ENCODE measurements at places on chromosomes 12 and 14. TPM values are rescaled to one million over a fixed set of nuclear protein-coding genes. Genes with fewer than 3 reads are reported as not detected.
A peak's percentile ranks its signal among the peaks of the same experiment; 100 is the strongest.

DNA sequence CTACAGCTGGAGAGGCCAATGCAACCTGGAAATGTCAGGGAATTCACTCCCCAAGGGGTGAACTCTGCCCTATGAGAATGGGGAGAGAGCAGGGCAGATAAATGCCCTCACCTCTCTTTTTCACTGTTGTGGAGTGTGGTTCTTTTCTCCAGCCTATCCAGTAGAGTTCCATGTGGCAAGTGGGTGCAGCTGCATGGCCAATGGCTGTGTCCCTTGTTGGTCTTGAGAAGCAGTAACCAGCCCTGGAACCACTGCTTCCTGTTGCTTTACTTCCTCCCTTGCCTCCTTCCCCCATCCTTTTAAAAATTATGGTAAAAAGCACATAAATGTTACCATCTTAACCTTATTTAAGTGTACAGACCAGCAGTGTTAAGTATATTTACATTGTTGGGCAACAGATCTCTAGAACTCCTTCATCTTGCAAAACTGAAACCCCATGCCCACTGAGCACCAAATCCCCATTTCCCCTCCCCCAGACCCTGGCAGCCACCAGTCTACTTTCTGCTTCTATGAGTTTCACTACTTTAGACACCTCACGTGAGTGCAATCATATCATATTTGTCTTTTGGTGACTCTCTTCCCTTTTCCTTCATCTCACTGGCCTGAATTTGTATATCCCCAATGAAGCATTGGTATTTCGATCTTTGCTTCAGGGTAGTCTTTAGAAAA lies 77.0 kb upstream of the GRIP1 start:
- no peaks in the 10 kb centered on the region for H3K36me3 ChIP-seq
- H3K4me1 ChIP-seq: peaks cover 9% of the 10 kb centered on the region
- no peak overlapping the region for H3K27ac ChIP-seq
- peak; percentile 20 for DNase-seq

DNA sequence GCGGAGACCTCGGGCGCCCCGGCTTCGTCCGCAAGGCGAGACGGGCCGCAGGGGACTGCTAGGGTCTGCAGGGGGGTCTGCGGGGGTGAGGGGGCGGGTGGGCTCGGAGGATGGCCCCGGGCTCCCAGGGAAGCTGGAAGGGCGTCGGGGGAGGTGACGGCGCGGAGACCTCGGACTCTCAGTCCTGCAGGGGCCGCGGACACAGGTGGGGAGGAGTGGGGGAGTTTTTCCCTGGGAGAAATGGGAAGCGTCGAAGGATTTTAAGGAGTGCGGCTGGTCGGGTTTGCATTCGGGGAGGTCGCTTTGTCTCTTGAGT lies 25.9 kb downstream of the ZBTB42 start:
- peak overlapping the region; percentile 64 for H3K4me3 ChIP-seq
- H3K4me1 ChIP-seq: peaks cover 16% of the 10 kb centered on the region
- H3K36me3 ChIP-seq: no peaks in the 10 kb centered on the region

- H3K4me1 ChIP-seq: no peaks in the 10 kb centered on the region
- no peak overlapping the region for H3K4me3 ChIP-seq
- H3K27ac ChIP-seq: no peak overlapping the region
These were observed 230.7 kb downstream of the BCL11B start for GRCh38 chr14:99041141-99041819.

The ADGRD1 gene
- 0.65 TPM for total RNA-seq

GRCh38 chr12:117658226-117658625 lies 296.8 kb upstream of the NOS1 start:
- no peak overlapping the region for H3K4me3 ChIP-seq
- no peak overlapping the region for H3K27ac ChIP-seq
- H3K36me3 ChIP-seq: no peaks in the 10 kb centered on the region
- no peaks in the 10 kb centered on the region for H3K27me3 ChIP-seq
- no peak for DNase-seq

DNA sequence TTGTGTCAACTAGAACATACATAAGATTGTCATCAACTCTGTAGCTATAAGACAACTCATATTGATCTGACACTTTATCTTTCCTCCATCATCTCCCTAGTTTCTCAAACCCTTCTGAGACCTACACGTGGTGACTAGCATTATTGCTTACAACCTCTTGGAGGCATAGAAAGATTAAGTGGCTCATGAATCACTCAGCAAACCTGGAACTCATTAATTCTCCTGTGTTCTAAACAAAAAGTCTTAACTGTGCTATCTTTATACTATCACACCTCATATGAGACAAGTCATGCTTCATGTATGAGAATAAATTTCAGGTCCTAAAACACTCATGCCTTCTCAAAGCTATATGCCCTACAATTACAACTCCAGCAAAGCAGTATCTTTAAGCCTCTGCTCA lies 408.6 kb upstream of the SYT1 start:
- DNase-seq: no peak
- H3K27me3 ChIP-seq: no peaks in the 10 kb centered on the region
- no peaks in the 10 kb centered on the region for H3K36me3 ChIP-seq
- no peak overlapping the region for H3K27ac ChIP-seq

DNA sequence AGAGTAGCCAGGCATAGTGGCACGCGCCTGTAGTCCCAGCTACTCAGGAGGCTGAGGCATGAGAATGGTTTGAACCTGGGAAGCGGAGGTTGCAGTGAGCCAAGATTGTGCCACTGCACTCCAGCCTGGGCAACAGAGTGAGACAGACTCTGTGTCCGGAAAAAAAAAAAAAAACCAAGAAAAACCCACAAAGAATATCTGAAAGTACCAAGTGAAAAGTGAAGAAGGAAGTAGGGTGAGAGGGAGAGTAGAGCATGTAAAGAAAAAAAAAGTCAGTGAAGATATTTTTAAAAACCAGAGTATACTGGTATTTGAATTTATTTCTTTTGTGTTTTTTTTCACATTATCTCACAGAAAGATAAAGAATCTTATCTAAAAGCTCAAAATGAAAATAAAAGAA lies 43.3 kb upstream of the ISM2 start:
- H3K4me3 ChIP-seq: no peak overlapping the region
- no peaks in the 10 kb centered on the region for H3K27me3 ChIP-seq
- peaks cover 10% of the 10 kb centered on the region for H3K4me1 ChIP-seq
- DNase-seq: no peak

GRCh38 chr12:6376870-6377666 lies 1.7 kb upstream of the SCNN1A start:
- peaks cover 2% of the 10 kb centered on the region for H3K27me3 ChIP-seq
- H3K4me1 ChIP-seq: peaks cover 33% of the 10 kb centered on the region
- peak overlapping the region; percentile 58 for H3K27ac ChIP-seq
- H3K36me3 ChIP-seq: no peaks in the 10 kb centered on the region
- H3K4me3 ChIP-seq: peak overlapping the region; percentile 58
- DNase-seq: no peak

DNA sequence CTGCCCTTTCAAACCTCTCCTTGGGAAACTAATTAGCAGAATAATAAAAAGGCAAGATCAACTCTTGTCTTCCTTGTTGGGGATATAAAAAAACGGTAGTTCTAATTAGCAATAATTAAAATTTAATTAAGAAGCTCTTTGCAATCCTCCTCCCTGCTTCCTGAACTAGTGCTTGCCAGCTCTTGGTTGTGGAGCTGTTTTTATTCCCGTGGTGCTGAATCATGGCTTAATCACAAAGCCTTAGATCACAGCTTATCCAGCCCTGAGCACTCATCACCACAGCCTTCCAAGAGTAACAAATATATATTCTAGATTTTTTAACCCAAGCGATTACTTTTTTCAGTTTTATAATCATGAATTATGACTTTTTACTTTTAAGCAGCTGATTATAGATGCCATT lies 63.2 kb upstream of the INSM2 start:
- H3K36me3 ChIP-seq: no peaks in the 10 kb centered on the region
- peaks cover 25% of the 10 kb centered on the region for H3K27me3 ChIP-seq
- H3K4me1 ChIP-seq: no peaks in the 10 kb centered on the region
- H3K27ac ChIP-seq: no peak overlapping the region
- no peak for DNase-seq

The MEG3 gene
- not detected for total RNA-seq

DNA sequence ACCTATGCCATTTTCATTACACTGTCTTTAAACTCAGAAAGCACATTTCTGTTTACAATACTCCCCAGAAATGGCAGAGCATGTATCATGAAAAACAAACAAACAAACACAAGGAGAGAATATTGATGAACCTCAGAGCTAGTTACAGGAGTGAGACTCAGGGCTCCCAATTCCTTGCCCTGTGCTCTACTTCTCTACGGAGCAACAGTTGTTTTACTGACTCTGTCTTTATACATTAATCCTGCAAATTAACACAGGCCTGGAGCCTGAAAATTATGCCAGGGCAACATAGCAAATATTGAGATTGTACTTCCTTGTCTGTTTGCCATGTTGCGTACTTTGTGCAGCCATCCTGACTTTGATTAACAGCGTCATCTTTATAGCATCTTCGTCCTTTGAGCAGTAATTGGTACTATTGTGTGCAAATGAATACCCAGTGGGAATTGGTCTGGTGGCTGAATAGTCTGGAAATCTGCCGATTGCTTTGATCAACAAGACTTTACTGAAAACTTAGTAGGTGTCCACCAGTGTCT lies 15.2 kb upstream of the AKAP6 start:
- H3K27ac ChIP-seq: no peak overlapping the region
- no peak overlapping the region for H3K4me3 ChIP-seq
- H3K27me3 ChIP-seq: peaks cover 2% of the 10 kb centered on the region
- H3K4me1 ChIP-seq: no peaks in the 10 kb centered on the region

The PLEKHG3 gene
- 2.7 TPM for total RNA-seq

- no peaks in the 10 kb centered on the region for H3K36me3 ChIP-seq
- H3K27me3 ChIP-seq: no peaks in the 10 kb centered on the region
- no peak overlapping the region for H3K27ac ChIP-seq
These were observed 110.4 kb downstream of the ESRRB start for GRCh38 chr14:76486251-76486743.

- H3K4me1 ChIP-seq: peaks cover 83% of the 10 kb centered on the region
- H3K4me3 ChIP-seq: peak overlapping the region; percentile 74
- peaks cover 10% of the 10 kb centered on the region for H3K36me3 ChIP-seq
- no peaks in the 10 kb centered on the region for H3K27me3 ChIP-seq
- peak overlapping the region; percentile 94 for H3K27ac ChIP-seq
These were observed 1061.8 kb downstream of the BCL11B start for GRCh38 chr14:98210045-98210672.

DNA sequence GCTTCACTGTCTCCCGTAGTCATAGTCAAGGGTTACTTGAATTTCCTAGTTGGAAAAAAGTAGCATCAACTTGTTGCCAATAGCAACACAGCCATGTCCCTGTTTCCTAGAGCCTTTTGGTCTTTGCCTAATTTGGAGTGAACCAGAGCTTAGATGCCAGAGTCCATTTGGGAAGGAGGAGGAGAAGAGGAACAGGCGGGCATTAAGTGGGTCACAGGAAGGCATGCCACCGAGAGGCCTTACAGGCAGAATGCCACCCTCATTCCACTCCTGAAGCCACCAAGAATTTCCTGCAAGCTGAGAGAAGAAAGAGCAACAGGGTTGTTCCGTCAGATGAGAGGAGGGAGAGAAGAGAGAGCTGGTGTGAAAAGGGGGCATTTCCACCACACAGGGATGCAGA lies 339.5 kb downstream of the DPF3 start:
- H3K36me3 ChIP-seq: no peaks in the 10 kb centered on the region
- no peak for DNase-seq
- peaks cover 9% of the 10 kb centered on the region for H3K27me3 ChIP-seq
- no peak overlapping the region for H3K27ac ChIP-seq
- H3K4me1 ChIP-seq: no peaks in the 10 kb centered on the region

The KRT8 gene
- 0.40 TPM for total RNA-seq

- H3K4me1 ChIP-seq: no peaks in the 10 kb centered on the region
- H3K27ac ChIP-seq: no peak overlapping the region
- H3K27me3 ChIP-seq: no peaks in the 10 kb centered on the region
- H3K4me3 ChIP-seq: no peak overlapping the region
These were observed 274.9 kb upstream of the LMO3 start for GRCh38 chr12:16880864-16881285.

The NTN4 gene
- total RNA-seq: not detected

- DNase-seq: no peak
- no peaks in the 10 kb centered on the region for H3K36me3 ChIP-seq
- no peak overlapping the region for H3K4me3 ChIP-seq
- no peaks in the 10 kb centered on the region for H3K27me3 ChIP-seq
- no peaks in the 10 kb centered on the region for H3K4me1 ChIP-seq
These were observed 160.0 kb downstream of the TPH2 start for GRCh38 chr12:72098622-72099021.

DNA sequence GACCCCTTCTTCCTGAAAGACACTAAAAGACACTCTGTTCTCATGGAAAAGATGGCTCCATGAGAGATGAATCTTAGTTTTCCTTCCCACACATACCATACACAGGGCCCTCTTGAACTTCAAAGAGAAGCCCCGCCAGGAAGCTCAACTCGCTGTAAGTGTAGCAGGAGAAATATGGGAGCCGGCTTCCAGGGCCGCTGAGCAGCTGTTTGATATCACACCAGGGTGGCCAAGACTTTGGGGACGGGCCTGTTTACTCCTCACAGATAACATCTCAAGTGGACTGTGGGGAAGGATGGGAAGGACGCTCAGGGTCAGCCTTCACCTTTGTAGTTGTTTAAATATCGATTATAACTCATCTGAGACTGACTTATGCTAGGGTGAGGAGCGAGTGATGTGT lies 235.5 kb upstream of the TBX3 start:
- no peaks in the 10 kb centered on the region for H3K27me3 ChIP-seq
- DNase-seq: no peak
- no peak overlapping the region for H3K4me3 ChIP-seq
- H3K36me3 ChIP-seq: no peaks in the 10 kb centered on the region
- H3K27ac ChIP-seq: no peak overlapping the region
- H3K4me1 ChIP-seq: no peaks in the 10 kb centered on the region

The CCT2 gene
- 403 TPM for total RNA-seq

The CLEC1A gene
- total RNA-seq: not detected

The TAS2R10 gene
- not detected for total RNA-seq

DNA sequence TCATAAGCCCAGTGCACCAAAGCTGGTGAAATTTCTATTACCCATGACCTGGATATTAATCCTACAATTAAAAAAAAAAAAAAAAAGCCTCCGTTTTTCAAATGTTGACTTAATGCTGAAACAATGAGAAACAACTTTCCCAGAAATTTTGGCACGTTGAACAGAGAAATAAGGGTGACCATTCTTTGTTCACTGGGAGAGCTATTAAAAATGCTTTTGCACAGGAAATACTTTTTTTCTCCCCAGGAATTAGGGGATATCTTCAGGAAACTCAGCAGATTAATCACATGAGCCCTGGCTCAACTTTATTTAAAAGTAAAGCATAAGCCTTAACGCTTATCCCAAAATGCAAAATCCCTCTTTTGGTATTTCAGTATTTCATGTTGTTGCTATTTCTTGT lies 54.8 kb upstream of the FLRT2 start:
- no peaks in the 10 kb centered on the region for H3K36me3 ChIP-seq
- no peaks in the 10 kb centered on the region for H3K27me3 ChIP-seq
- DNase-seq: no peak
- H3K4me3 ChIP-seq: no peak overlapping the region
- no peaks in the 10 kb centered on the region for H3K4me1 ChIP-seq

- DNase-seq: no peak
- no peaks in the 10 kb centered on the region for H3K36me3 ChIP-seq
- H3K4me3 ChIP-seq: no peak overlapping the region
These were observed 3.8 kb upstream of the TSPAN8 start for GRCh38 chr12:71161591-71161990.

The RFX4 gene
- total RNA-seq: not detected

Measured in activated CD8-positive, alpha-beta T cell treated with anti-CD3 and anti-CD28 coated beads for 36 hours (primary cell).